ENCODE measurements at places on chromosomes 4 and X.

- DNase-seq = no peak
These were observed 26.3 kb upstream of the BCORL1 start for GRCh38 chrX:129956145-129956544.

- DNase-seq = no peak
These were observed 70.0 kb upstream of the MSX1 start for GRCh38 chr4:4789462-4789861.

DNA sequence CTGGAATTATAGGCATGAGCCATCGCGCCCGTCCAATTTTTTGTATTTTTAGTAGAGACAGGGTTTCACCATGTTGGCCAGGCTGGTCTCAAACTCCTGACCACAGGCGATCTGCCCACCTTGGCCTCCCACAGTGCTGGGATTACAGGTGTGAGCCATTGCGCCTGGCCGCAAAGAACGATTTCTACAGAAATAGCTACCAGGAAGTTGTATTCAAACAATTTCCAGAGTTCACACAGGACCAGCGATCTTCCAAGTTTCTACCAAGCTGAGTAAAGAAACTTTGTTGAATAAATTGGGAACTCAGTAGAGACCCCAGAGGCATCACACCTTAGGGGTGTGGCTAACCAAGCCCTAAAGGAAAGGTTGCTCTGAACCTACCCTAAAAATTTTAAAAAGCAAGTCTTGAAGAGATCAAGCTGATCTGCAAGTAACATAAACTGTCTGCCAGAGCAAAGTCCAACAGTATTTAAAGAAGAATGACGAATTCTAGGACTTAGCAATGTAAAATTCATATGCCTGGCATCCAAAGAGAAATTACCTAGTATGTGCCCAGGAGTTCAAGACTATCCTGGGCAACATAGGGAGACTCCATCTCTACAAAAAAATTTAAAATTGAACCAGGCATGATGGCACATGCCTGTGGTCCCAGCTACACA lies 48.4 kb upstream of the USP9X start:
- DNase-seq = no peak

DNA sequence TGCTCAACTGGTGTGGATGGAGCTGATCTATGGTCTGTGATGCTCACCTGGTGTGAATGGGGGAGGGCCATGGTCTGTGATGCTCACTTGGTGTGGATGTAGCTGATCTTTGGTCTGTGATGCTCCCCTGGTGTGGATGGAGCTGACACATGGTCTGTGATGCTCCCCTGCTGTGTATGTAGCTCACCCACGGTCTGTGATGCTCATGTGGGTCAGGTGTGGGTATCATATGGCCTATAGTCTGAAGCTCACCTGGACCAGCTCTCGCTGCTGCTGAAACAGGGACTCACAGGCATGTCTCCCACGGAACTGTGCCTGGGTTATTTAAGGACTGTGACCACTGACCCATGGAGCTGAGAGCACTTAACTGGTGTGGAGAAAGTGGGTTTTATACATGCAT lies 109.7 kb downstream of the CRLF2 start:
- DNase-seq = no peak

- no peak for DNase-seq
These were observed 1393.1 kb upstream of the DIAPH2 start for GRCh38 chrX:95291561-95291960.

DNA sequence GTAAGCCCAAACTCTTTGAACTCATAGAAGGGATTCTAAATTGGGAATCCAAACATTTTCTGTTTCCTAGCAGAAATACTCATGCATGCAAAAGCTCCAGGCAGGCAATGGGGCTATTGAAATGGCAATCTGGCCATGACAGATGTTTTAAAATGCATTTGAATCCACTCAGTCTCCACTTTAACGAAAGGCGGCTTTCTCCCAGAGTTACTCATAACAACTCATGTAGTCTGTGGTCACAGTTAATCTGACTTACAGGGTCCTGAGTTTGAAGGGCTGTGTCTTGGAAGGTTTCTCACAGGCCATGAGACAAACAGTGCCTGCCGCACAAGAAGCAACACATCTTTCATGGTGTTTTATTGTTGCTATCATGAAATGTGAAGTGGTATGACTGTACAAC lies 185.7 kb downstream of the AMELX start:
- no peak for DNase-seq

DNA sequence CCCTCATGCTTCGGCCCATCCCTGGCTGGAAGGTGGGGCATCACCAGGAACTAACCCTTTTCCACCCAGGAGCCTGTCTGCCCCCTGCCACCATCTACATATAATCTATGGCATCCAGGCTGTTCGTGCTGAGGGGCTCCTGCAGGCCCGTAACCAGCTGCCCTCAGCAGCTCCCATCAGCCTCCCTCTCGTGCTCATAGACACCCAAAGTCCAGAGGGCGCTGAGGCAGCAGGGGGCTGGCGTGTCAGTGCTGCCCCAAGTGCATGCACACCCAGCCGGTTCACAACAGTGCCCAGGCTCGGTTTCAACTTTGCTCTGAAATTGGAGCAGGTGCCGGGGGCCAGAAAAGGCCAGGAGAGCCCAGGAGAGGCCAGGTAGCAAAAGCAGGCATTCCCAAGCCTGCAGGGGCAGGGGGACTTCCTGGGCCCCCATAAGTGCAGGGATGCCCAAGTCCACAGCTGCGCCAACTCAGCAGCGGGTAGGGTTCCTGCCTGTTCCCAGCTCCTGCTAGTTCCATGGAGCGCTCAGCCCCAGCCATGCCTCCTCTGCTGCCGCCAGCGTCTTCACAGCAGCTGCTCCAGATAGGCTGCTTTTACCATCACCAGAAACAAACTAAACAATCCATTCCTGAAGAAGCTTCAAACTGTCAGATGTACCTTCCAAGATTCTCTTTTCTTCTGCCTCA lies 558.2 kb upstream of the GNPDA2 start:
- no peak for DNase-seq

DNA sequence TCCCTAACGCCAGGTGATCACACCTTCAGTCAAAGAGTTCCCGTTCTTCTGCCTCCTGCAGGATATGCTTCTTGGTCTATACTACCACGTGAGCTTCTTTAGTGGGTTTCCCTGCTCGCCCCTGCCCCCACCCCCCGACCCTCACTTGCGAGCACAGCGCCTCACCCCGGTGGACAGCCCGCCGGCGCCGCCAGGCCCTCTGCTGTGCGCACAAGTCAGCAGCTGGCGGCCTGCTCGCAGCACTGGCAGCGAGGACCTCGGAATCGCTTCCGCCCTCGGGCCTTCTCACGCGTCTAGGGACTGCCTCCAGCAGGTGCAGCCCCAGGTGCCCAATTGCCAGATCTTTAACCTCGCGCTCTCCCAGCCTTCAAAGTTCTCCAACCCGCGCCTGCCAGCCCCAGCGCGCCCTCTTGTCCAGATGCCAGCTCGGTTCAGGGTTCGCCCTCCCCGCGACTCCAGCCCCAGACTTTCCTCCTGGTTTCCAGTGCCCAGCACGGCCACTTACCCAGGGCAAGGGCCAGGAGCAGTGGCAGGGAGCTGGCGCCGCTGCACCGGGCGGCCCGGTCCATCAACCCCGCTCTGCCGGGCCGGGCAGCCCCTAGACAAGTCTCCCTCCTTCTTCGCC lies 454 bp downstream of the BTC start:
- peak; percentile 17 for DNase-seq

GRCh38 chrX:42276982-42277690 lies 353.8 kb upstream of the CASK start:
- DNase-seq = no peak

DNA sequence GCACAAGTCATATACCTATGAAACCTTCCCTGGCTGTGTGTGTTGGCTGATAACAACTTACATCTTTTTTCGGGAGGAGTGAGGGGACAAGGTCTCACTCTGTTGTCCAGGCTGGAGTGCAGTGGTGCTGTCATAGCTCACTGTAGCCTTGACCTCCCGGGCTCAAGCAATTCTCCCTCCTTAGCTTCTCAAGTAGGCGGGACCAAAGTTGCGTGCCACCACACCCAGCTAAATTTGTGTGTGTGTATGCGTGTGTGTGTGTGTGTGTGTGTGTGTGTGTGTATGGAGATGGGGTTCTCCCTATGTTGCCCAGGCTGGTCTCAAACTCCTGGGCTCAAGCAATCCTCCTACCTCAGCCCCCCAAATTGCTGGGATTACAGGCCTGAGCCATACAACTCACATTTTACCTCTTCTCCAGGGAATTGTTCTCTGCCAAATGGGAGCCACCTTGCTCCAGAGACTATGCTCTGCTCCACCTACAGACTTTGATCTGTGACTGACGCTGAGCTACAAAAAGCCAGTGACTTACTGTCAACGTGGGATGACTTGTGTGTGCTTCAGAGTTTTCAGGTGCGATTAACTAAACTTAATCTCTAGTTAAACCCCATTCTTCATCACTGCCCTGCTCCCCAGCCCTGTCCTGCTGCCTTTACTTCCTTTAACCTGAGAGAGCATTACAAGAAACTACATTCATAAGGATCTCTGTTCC lies 2.0 kb upstream of the BEX4 start:
- no peak for DNase-seq

GRCh38 chrX:34072906-34073305 lies 59.2 kb downstream of the FAM47A start:
- no peak for DNase-seq

DNA sequence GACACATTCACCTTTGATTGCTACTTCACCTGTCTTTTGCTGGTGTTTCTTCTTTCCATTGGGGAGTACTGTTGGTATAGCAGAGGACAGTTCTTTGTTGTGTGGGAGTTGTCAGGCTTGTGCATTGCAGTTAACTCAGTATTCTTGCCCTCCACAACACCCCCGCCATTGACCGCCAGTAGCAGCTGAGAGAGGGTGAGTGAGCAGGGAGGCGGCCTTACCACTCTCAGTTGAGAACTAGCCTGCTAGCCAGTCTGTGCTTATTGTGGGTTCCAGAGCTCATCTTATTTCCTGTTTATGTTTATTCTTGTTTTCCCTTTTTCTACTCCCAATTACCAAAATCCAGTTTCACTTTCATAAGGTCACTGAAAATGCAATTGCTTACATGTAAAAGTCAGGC lies 52.2 kb downstream of the STIM2 start:
- no peak for DNase-seq

DNA sequence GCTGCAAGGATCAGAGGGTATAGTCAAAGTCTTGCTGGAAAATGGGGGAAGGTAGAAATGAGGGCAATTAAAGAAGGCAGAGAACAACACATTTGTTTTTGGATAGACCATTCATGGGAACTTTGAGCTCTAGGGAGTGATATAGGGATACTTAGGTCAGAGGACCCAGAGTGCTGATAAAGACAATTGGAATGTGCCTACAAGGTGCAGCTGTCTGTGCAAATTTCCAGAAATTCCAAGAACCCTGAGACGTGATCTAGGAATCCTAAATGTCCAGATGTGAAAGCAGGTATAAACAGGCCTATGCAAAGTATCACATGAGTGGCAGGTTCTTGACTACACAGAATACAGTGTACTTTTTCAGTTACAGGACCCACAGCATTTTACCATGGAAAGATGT lies 24.2 kb downstream of the FNIP2 start:
- DNase-seq = no peak

- DNase-seq = no peak
These were observed 39.8 kb upstream of the NAP1L5 start for GRCh38 chr4:88737307-88737941.
